Smooth muscle cell of the brain vasculature (primary cell): ENCODE measurements at places on chromosomes 1 and 21.

- DNase-seq = no peak
Observed at GRCh38 chr1:163039707-163040093, 29.5 kb upstream of the RGS4 start.

DNA sequence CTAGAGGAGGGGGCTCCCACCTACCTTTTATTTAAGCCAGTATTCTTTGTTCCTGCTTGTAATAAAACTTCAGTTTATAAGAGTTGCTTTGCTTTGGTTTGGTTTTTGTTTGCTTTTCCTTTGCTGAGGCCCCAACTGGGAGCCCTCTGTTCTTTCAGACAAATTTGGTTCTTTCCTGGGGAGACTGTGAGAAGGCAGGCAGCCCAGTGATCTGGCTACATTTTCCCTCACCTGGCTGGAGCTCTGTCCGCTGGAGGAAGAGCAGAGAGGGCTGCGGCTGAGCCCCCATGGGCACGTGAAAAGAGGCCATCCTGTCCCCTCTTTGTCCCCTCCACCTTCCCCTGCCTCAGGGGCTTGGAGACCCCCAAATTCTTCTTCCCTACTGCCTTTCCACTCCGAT, 7.3 kb upstream of the SFN start:
- DNase-seq = no peak

DNA sequence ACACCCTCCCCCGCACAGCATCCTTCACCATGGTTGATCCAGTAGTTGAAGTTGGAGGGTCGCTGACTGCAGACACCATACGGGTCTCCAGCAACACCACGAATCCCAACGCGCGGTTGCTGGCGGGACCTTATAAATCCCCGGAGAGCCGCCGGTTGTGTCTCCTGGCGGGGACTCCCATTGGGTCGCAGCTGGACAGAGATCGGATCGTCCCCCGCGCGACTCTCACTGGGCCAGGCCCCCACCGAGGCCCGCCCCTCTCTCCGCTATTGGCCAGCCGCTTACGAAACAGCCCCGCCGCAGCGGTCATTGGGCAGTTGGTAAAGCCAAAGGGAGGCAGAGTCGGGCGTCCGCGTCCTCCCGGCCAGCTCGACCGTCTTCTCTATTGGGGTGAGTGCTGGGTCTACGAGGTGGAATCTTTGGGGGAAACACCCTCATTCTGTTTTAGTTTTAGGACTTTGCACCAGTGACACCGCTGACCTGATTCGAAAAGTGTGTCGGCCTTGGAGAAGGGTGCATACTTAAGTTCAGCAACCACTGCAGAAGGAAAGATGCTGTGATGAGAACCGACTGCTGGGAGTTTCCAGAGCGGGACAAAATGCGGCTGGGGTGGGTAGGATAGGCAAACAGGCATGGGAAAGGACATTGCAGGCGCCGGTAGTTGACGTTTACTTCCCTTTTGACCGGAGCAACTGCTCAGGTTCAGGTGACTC, 27.4 kb downstream of the RABIF start:
- no peak for DNase-seq

DNA sequence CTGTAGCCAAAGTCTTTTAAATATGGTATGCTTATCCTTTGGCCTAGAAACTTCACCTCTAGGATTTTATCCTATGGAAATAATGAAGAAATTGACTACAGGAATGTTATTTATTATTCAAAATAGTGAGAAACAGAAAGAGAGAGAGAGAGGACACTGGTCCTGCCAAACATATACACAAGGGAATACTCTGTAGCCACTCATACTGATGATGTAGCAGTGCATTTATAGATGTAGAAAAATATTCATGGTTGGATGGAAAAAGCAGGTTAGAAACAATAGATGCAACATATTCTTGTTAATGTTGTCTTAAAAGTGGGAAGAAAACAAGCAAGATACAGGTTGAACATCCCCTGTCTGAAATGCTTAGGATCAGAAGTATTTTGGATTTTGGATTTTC, 22.2 kb upstream of the EPHB2 start:
- no peak for DNase-seq

DNA sequence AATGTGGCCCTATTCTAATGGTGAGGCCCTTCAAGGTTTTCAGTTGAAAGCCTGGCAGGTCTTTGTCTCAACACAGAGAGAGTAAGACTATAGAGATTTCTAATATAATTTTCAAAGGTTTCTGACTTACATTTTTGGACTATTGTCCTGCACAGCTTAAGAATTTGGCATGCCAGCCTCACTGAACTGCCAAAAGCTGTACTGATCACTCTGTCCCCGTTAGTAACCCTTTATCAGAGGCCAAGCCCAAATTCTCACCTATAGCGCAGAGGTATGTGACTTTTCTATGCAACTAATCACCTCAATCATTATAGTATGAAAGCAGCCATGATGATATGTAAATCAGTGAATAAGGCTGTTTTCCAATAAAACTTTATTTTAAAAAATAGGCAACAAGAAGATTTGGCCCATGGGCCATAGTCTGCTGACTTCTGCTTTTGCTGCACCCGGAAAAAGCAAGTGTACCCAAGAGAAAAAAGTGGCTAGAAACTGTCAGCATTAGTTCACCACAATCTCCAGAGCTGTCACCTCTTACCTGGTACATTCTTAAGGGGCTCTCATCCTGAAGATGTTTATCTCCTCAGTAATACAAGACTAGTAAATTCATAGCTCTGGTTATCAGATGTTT, 85.4 kb downstream of the PIGK start:
- DNase-seq = no peak

DNA sequence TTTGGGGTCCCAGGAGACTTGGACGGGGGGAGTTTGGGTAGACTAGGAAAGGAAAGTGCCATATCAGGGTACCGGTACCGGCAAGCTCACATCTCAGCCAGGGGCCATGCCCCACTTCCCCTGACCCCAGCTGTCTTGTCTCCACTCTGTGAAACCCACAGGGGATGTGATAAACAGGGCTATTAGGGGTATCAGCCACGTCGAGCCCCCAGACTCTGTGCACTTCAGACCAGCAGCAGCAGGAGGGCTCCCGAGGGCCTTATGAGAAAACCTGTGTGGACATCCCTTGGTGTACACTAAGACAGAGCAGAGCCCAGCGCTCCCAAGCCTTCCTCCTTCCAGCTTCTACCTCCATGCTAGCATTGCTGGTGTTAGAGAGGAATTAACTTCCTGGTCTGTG, 46.3 kb downstream of the TNNT2 start:
- DNase-seq = no peak

- DNase-seq = no peak
Observed at GRCh38 chr1:186225096-186225495, 150.0 kb downstream of the TPR start.

- DNase-seq = no peak
Observed at GRCh38 chr1:228212415-228212965, 4.6 kb downstream of the OBSCN start.
